ENCODE measurements at places on chromosomes 6 and 20.
A peak's percentile ranks its signal among the peaks of the same experiment; 100 is the strongest.

- peak; percentile 10 for DNase-seq
These were observed 285.8 kb upstream of the SUPT3H start for GRCh38 chr6:45663251-45664221.

DNA sequence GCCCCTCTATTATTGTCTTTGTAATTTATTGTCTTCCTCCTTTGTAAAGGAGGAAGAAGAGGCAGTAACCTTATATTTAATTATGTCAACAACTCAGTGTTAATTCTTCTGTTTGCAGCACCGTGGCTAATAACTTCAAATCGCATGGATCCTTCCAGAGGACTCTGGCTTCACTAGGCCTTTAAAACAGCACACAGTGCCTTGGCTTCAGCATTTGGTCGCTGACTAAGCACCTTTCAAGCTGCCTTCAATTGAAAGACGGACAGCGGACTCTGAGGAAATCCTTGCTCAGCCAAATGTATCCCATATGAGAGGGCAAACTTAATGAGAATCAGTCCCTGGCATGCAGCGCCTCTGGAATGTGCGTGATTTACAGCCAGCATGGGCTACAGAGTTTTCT lies 64.2 kb downstream of the SGK1 start:
- DNase-seq: peak; percentile 46

DNA sequence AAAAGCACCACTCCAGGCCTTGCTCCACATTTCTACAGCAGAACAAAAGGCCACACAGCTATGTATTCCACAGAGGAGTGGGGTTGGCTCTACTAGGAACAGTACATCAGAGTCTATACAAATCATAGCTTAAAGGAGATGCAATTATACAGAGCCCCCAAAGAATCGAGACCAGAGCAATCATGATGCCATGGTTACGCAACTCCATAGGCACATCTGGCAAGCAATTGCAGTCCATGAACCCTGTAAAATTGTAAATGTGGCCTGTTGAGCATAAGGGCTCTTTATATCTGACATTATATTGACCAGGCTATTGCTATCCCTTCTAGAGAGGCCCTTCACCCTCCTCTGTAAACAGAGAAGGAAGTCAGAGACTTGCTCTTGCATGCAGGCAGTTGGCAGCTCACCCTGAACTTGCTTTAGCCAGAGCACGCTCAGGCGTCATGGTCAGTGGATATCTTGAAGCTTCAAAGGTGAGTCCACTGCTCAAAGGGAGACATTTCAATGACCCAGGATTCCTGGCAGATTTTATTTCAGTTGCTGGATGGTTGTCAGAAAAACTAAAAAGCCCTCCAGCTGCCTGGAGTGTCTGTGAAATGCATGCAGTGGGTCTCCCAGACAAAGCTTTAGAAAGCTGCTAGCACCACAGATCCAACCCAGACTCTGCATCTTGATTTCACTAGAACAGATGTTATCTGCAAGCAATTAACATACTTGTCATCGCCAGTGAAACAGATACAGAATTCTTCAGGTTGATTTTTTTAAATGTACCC lies 357.2 kb downstream of the CENPW start:
- no peak for DNase-seq

- DNase-seq: no peak
These were observed 385.6 kb downstream of the CDKAL1 start for GRCh38 chr6:20919677-20920385.

- no peak for DNase-seq
These were observed 5.3 kb downstream of the TRMT11 start for GRCh38 chr6:125991653-125992052.
